ENCODE measurements at places on chromosomes 12 and 14.

DNA sequence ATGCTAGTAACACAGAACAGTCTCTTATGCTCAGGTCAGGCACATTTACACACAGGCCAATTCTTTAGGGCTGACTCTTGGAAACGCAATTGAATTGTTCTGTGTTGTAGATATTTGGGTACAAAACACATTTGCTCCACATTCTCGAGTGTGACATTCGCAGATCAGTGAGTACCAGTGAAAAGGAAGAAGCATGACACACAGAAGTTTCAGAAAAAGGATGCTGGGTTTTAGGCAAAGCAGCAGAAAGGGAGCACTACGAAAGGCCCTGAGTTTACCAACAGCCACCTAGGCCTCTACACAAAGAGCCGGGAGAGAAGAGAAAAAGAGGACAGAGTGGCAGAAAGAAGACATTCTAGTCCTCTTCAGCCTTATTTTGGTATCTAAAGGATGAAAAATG is 254.4 kb upstream of the BTG1 start:
- DNase-seq = no peak

DNA sequence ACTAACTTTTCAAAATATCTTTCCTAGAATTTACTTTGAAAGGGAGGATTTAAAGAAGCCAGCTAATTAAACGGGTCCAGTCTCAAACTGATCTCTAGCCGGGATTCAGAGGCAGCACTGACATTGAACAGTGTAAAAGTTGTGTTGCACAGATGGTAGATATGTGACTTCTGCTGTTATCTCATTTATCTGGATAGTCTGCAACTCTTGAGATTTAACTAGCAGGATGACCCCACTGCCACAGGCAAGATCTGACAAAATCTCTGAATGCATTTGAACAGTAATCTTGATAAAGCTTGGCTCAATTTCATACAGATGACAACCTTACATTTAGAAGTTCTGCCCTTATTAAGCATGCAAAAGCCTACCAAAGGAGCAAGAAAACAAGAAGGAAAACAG is 138.0 kb upstream of the CPNE8 start:
- no peak for DNase-seq

DNA sequence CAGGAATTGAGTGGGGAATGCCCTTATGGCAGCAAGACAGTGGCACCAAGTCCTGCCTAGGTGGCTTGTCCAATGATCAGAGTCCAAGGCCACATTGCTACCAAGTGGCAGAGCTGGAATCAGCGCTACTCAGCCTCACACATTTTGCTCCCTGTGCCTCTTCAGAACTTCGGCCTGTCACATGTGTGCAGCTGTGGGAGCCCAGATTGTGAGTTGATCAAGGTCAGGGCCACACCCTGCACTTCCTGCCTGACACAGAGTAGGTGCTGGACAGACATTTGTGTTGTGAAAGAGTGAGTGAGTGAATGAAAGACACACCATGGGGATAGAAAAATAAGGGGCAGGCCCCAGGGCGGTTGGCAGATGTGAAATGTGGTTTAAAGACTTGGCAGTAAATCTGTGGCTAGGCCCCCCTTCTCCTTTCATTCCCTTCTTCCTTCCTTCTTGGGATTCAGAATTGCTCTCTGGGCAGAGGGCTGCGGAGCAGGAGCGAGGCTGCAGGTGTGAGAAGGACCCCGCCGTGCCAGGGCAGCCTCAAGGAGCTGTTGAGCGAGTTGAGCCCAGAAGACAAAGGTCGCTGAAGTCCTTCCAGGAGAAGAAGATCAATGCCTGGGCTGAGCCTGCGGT is 83.5 kb downstream of the SLC25A47 start:
- no peak for DNase-seq

DNA sequence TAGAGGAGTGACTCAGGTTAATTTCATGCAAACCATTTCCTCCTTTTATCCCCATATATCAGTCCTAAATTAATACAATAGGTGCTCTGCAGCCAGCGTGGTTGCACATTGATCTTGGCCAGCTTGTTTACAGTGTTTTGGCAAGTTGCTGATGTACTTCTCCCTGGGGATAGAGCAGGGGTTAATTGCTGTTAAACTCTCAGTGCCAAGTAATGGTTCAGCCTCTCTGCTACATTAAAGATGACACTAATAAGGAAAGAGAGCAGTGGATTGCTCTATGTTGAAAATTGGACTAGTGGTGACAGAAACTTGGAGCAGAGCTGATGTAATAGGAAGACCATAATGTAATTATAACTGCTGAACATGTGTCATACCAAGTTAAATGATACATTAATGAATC is 717.5 kb downstream of the RERGL start:
- no peak for DNase-seq

DNA sequence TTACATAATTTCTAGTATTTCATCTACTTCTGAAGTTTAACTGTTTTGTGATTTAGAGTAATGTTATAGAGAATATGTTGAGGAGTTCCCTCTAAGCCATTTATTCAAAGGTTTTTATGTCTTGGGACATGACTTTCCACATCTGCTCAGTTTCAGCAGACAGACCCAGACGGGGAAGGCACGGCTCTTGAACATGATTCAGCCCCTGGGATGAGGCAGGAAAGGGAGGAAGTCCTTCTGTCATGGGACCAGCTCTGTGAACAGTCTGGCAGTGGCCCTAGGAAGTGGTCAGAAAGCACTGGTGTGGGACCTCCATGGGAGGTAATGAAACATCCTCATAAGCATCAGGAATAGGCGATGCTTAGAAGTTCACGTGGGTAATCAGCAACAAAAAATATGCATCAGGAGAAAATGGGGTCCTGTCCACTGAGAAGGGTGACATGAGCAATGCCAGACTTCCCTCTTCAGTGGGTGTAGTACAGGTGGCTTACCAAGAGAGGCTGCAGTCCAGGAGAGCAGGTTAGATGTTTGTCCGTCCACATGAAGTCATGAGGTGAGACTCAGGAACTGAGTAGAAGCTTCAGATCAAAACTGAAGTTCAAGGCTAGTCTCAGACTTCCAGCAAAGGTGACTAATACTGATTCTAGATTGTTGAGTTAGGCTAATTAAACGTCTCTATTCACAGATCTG is 248.5 kb downstream of the IPO8 start:
- DNase-seq = no peak

GRCh38 chr14:100410056-100410565 is 87.0 kb downstream of the SLC25A47 start:
- DNase-seq = no peak

- DNase-seq = no peak
Measured at GRCh38 chr12:42173961-42174521, 29.4 kb upstream of the GXYLT1 start.

- DNase-seq = no peak
Measured at GRCh38 chr12:108379823-108380222, 40.7 kb upstream of the CMKLR1 start.

DNA sequence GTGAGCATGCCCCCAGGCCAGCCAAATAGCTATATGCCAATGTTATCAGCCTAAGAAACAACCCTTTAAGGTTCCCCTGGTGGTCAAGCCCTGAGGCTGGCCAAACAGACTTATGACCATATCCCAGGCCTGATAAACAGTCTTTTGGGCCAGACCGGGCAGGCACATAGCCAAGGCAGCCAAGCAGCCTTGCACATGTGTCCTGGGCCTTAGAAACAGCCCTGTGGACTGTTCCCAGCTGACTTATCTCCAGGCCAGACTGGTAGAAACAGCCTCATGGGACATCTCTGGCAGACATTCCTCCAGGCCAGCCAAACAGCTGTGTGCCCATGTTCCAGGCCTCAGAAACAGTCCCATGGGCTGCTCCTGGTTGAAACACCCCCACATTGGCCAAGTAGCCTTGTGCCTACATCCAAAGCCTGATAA is 295.0 kb upstream of the MGAT4C start:
- DNase-seq = no peak

- DNase-seq = no peak
Measured at GRCh38 chr12:91387461-91388134, 205.0 kb upstream of the DCN start.

- DNase-seq = no peak
Measured at GRCh38 chr12:98754095-98754494, 109.0 kb downstream of the APAF1 start.

DNA sequence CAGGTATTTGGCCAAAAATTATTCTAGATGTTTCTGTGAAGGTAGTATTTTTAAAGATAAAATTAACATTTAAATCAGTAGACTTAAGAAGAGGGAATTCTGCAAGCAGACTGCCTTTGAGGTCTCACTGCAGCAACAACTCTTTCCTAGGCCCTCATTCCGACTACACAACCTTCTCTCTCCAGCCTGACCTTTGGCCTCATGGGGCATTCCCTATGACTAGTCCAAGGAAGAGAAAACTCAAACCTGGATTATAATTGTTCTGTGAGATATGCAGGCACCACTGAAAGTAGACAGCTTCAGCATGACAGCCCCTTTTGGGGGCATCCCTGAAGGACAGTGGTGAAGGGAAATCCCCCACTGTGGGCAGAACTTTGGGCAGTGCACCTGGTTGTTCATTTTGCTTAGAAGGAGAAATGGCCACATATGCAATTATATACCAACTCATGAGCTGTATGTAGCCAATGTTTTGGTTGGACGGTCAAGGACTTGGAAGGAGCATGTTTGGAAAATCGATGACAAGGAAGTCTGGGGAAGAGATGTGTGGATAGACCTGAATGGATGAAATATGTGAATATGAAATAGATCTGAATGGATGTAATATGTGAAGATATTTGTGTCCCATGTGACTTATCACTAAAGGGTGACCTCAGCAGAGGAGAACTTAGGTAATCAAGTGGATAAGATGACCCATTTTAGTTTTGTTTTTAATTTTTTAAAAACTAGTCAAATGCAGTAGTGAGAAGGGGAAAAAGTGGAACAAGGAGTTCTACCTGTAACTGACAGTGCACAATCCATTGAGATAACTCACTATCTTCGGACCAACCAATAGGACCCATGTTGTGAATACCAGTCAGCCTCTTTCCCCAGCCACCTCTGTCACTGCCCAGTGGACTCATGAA is 233.3 kb upstream of the FOXN3 start:
- no peak for DNase-seq

- no peak for DNase-seq
Measured at GRCh38 chr12:43579206-43579605, 27.2 kb upstream of the ADAMTS20 start.

DNA sequence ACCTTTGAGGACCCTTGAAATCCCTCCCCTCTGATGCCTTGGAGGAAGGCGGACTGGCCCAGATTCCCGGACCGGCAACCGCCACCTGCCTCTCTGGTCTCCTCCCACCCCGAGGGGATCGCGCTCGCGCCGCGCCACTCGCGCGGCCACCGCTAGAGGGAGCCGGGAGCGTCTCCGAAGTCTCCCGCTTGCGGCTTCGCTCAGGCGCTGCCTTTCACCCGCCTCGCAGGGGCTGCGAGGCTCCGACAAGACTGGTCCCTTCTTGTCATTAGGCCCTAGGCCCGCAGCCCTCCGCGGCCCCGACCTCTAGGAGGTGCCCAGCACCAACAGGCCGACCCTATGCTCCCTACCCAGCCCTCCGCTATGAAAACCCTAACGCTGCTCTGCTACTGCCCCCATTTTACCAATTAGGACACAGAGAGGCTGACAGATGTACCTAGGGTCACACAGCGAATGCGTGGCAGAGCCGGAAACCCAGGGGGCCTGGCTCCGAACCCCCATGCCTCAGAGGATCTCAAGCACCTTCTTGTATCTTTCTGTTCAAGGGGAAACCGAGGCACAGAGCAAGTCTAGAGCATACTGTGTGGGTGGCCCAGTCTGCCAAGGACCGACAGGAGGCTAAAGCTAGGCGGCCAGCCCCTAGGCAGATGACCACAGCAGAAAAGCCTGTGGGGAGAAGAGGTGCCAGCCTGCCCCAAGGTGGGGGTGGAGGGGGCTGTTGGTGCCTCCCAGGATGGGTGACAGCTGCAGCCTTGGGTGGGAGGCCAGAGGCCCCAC is 21.4 kb upstream of the VSX2 start:
- peak; percentile 94 for DNase-seq

DNA sequence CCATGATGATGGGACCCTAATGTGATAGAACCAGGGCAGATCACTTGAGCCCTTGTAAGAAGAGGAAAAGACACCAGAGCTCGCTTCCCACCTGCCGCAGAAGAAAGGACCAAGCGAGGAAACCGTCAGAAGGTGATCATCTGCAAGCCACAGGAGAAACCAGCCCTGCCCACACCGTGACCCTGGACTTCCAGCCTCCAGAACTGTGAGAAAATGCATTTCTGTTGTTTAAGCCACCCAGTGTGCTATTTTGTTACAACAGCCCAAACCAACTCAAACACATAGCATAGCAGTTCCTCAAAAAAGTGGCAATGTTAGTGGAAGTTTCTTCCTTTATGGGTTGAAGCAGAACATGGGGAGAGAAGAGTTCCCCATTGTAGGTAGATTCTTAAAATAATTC is 107.9 kb upstream of the BCL2L14 start:
- DNase-seq = no peak

DNA sequence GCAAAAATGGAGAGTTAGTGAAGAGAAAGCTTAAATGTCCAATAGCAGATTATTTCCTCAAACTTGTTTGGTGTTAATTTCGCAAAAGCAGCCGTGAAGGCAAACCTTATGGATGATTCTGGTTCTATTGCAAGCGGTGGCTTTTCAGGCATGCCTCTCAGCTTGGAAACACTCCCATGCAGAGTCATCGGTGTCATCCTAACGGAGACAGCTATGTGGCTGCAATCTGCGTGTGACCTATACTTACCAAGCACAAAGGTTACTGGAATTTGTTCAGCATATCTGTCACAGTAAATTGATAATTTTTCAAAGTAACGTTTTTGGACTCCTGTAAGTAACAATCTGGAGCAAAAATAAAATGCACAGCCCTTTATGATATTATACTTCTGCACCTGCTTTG is 5.0 kb downstream of the BEST3 start:
- DNase-seq = no peak

DNA sequence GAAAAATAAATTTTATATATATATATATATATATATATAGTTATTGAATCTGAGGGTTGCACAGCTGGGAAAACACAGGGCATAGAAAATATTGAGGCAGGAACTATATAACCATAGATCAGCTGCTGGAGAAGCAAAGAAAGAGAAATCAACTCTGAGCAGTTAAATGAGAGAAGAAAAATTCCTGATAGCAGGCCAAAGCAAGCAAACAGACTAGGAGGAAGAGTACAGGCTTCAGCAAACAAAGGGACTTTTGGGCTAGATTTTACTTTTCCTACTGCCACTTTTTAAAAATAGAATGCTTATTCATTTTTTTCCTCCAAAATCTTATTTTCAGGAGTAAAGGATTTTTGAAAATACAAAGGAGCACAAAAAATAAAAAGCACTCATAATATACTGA is 216.0 kb upstream of the PRKD1 start:
- DNase-seq = no peak

GRCh38 chr12:93468008-93468371 is 676 bp downstream of the MRPL42 start:
- DNase-seq = no peak

DNA sequence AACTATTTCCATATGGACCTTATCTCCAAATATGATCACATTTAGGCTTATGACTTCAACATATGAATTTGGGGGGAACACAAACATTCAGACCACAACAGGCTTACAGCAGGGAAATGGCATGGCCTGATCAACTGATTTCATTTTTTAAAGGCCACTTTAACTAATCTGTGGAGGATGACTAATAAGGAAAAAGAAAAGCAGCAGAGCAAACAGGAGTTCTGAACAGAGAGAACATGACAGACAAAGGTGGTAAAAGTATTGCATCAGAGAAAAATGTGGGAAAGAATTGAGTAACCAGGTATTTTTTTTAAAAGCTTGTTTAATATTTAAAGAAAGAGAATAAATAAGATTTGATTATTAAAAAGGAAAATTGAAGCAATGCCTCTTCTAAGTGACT is 366.1 kb upstream of the TMPO start:
- DNase-seq = no peak
